ENCODE measurements at places on chromosomes 2 and 18.
A peak's percentile ranks its signal among the peaks of the same experiment; 100 is the strongest.

- no peak for DNase-seq
These were observed 22.2 kb upstream of the TTN start for GRCh38 chr2:178829299-178829960.

DNA sequence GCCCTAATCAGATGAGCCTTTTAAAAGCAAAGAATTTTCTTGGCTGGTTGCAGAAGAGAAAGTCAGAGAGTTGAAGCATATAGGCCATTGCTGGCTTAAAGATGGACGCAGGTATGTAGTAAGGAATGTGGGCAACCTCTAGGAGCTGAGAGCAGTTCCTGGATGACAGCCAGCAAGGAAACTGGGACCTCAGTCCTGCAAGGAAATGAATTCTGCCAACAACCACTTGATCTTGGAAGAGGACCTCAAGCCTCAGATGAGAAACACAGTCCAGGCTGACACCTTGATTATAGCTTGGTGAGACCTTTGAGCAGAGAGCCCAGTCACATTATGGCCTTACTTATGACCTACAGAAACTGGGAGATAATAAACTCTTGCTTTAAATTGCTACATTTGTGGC lies 15.7 kb downstream of the PHOSPHO2 start:
- no peak for DNase-seq

GRCh38 chr2:200411831-200412230 lies 98.0 kb downstream of the KCTD18 start:
- DNase-seq = no peak

GRCh38 chr2:160144280-160144990 lies 55.6 kb downstream of the ITGB6 start:
- DNase-seq = no peak

DNA sequence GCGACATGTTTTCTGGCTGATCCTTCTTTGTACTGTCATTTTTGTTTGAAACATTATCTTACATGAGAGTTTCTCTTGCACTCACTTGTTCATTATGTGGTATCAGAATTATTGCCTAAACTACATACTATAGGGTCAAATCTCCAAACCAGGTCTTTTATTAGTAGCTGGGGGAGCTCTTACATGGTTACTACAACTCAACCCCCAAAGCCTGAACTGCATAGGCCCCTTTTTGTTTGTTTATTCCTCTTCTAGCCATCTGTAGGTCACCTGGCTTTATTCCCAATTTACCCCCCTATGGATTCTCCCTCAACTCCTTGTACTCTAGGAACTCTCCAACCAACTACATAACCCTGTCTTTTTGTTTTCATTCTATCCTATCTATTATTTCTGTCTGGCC lies 46.7 kb downstream of the PUM2 start:
- DNase-seq = no peak

- DNase-seq = no peak
These were observed 29.8 kb upstream of the YES1 start for GRCh38 chr18:841647-842370.

GRCh38 chr18:78494204-78495085 lies 485.2 kb upstream of the SALL3 start:
- no peak for DNase-seq

- no peak for DNase-seq
These were observed 24.1 kb downstream of the TFPI start for GRCh38 chr2:187529977-187530721.

DNA sequence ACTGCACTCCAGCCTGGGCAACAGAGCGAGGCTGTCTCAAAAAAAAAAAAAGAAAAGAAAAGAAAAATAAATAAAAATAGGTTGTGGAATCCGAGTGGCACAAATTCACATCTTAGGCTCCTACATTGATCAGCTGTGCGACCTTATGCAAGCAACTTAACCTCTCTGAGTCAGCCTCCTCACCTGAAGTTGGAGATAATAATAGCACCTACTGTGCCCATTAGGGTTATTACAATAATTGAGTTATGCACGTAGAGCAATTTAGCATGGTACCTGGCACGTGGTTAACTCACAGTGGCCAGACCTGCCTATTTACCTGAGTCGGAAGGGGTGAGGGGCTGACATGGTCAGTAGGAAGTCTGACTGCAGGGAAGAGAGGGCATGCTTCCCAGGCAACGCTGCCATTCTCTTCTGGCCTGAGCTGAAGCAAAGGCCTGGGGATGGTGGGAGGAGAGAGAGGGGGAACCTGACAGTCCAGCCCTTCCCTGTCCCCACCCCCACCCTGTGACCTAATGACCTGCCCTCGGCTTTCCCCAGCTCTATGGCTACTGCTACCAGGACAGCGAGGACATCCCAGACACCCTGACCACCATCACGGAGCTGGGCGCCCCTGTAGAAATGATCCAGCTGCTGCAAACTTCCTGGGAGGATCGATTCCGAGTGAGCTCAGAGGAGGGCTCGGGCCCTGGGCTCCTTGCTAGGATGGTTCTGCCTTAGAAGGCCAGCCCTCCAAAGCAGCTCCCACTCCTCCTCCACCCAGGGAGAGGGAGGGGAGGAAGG lies 5.1 kb downstream of the PKDCC start:
- DNase-seq = no peak

DNA sequence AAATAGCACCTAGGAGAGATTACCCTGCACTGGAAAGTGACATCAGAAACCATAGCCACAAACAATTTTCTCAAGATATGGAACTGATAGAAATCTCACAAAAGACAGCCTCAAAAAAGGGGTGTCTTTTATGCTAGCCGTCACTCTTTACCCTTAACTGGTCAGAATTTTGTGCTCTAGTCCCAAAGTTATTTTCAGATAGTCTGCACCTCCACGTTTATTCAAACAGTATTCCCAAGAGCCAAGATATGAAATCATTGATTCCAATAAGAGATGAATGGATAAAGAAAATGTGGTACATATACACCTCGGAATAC lies 23.5 kb upstream of the PMAIP1 start:
- DNase-seq = no peak

DNA sequence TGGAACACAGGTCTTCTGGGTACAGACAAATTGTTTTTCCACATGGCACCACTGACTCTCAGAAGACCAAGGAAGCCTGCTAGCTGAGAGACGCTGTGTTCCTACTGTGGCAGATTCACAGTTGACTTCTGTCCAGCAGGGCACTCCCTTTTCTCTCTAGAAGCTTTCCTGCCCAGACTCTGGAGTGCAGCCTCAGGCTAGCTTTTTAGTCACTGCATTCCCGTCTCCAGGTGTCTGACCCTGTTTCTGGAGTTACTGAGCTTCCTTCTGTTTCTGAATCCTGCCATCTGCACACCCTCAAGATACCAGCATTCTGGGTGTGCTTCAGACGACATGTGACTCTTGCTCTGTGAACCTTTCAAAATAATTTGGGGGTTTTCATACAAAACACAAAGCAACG lies 125.1 kb downstream of the TMEM200C start:
- no peak for DNase-seq

- no peak for DNase-seq
These were observed 19.9 kb upstream of the SIGLEC15 start for GRCh38 chr18:45805551-45805950.

GRCh38 chr2:61816480-61817355 lies 37.1 kb downstream of the FAM161A start:
- DNase-seq = no peak

- DNase-seq = no peak
These were observed 427.7 kb downstream of the CDH2 start for GRCh38 chr18:27749194-27749593.

DNA sequence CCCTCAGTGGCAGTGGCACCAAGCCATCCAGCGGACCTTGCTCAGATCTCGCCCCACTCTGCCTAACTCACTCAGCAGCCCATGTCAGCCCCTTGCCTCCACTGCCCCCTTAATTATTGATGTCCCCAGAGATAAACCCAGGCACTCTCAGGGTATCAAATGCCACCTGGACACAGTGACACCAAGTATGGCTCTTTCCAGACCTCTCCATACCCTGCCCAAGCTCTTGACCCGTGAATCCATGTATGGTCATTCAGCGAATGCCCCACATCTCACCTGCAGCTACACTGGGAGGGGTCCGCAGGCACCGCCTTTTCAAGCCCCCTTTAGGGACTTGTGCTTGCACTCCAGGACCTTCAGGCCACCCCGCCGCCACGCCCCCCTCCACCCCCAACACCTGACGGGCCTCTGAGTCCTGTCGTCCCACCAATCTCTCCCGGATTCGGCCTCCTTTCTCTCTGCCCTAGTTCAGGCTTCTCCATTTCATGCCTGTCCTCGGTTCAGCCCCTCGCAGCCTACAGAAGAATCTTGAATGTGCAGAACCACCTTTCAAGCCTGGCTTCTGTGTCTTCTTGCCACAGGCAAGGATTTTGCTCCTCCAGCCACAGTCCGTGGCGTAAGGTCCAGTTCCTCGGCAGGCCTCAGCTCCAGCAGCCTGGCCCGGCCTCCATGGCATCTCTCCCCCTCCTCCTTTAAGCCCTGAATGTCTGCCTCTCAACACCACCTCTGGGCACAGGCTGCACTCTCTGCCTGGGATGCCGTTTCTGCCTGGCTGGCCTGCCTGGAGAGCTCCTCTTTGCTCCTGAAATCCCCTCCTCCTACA lies 54.1 kb upstream of the ODC1 start:
- DNase-seq = no peak

DNA sequence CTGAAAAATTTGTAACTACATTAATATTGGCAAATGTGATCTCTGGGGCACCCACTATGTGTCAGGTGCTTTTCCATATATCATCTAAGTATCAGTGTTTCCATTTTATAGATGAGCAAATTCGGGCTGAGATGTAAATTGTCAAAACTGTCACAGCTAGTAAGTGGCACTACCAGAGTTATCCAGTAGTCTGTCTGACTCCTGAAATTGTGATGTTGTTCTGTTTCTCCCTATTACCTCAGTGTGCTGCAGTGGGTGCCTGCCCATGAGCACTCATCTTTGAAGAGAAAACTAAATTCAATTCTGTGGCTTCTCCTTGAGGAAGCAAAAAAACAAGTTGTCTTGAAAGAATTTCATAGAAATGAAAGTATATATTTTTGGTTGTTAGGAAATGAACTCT lies 467.4 kb upstream of the FANCL start:
- DNase-seq = no peak

DNA sequence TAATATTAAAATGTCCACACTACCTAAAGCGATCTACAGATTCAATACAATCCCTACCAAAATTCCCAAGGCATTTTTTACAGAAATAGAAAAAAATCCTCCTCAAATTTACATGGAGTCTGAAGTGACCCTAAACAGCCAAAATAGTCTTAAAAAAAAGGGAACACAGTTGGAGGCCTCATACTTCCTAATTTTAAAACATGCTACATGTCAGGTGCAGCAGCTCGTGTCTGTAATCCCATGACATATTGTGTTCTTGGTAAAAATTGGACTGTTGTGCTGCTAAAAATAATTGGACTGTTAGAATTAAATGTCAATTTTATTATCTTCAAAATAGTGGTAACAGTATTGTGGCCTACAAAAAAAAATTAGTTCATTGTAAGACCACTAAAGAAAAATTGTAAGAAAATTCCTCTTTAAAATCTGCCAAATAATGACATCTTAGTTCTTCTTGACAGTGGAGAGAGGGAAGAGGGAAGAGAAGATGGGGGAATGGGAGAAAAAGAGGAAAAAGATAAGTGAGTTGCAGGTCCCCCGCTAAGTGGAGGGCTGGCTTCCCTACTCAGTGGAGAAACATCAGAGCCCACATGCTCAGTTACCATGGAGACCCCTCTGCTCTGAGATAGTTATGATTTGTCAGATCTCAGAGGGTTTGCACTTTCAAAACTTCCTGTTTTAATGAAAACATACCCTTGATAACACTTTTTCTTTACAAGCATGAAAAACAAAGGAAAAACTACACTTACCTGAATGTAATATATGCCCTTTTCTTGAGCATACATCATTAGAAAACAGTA lies 46.5 kb downstream of the UNC50 start:
- no peak for DNase-seq

DNA sequence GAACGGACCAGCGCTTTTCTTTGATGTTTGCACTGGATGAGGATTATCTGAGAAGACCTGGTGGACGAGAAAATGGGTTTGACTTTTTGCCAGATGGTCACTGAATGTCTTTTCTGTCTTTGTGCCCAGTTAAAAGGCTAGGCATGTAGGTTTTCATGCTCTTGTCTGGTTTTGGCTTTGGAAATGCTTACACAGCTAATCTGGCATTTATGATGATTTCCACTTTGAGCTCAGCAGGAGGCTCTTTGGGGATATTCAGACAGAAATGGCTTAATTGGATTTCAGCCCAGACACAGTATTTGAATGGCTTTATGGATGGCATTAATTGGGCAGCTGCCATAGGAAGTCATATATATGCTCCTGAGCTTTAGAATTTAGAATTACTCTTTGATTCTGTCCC lies 59.6 kb downstream of the NCK2 start:
- no peak for DNase-seq

- no peak for DNase-seq
These were observed 30.2 kb downstream of the RBM45 start for GRCh38 chr2:178142274-178143065.

DNA sequence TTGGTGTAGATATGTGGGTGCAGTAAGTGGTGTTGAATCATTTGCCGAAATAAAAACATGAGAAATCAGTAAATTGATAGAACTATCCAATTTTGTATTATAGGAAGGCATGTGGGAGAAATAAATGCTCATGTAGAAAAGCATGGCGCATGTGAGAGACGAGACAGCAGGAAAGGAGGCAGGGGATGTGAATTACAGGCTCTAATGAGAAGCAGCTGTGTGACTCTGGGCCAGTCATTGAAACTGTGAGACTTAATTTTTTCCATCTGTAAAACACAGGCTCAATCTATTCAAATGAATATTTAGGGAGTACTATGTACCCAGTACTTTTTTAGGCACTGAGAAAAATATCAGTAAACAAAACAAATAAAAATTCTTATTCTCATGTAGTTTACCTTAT lies 42.6 kb upstream of the MAP3K20 start:
- no peak for DNase-seq

- no peak for DNase-seq
These were observed 9.9 kb downstream of the NCAPH start for GRCh38 chr2:96345438-96345837.

GRCh38 chr2:85539361-85540132 lies 579 bp downstream of the MAT2A start:
- no peak for DNase-seq

- peak; percentile 66 for DNase-seq
These were observed 104.2 kb downstream of the CRIM1 start for GRCh38 chr2:36459725-36460137.

- DNase-seq = no peak
These were observed 543.6 kb downstream of the PLCL1 start for GRCh38 chr2:198347946-198348345.

DNA sequence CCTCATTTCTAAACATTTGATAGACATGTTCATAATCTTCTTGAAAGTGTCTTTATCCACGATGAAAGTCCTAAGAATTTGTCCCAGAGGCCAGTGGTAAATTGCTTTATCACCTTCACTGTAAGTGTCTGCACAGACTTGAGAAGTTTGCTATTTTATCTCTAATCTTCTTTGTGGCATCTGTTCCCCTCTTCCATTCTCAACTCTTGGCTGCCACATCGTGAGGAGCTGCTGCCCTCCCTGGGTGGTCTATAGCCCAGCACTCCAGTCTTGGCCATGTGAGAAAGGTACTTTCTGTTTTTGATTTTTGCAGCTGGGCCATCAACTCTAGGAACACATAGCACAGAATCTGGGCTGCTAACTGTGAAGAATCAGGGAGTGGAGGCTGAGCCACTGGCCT lies 45.5 kb downstream of the SLC14A2 start:
- DNase-seq = no peak

GRCh38 chr2:75065402-75066008 lies 107.1 kb downstream of the POLE4 start:
- DNase-seq = no peak
